ENCODE measurements at places on chromosomes 6 and 20.

- DNase-seq, result peak; percentile 60
Measured at GRCh38 chr6:140921366-140922226, 1211.1 kb upstream of the GJE1 start.

DNA sequence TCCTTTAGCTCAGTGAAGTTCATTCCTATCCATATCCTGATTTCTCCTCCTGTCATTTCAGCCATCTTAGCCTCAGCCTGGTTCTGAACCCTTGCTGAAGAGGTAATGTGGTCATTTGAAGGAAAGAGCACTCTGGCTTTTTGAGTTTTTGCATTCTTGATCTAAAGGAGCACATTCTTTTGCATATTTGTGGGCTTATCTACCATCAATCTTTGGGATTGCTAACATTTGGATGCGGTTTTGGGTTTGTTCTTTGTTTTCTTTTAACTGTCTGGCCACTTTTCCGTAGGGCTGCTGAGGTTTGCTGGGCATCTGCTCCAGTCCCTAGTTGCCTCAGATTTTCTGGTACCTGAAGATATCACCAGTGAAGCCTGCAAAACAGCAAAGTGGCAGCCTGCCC, 238.3 kb downstream of the EPM2A start:
- DNase-seq, result no peak

DNA sequence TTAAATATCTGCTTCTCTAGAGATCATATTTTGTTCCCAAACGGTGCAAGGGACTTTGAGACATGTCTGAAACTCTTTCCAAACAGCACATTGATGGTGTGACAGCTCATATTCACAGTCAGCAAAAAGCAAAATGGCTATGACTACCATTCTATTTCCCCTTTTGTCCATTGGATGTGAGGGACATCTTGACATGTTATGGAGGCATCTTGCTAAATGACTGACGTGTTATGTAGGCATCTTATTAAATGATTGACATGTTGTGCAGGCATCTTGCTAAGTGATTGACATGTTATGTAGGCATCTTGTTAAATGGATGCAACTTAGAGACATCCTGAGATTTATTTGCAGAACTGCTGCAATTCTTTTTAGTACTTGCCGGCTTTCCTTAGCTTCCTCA, 255.8 kb downstream of the DLL1 start:
- DNase-seq, result peak; percentile 42

GRCh38 chr6:151723152-151723551, 84.3 kb upstream of the ESR1 start:
- DNase-seq, result peak; percentile 82

DNA sequence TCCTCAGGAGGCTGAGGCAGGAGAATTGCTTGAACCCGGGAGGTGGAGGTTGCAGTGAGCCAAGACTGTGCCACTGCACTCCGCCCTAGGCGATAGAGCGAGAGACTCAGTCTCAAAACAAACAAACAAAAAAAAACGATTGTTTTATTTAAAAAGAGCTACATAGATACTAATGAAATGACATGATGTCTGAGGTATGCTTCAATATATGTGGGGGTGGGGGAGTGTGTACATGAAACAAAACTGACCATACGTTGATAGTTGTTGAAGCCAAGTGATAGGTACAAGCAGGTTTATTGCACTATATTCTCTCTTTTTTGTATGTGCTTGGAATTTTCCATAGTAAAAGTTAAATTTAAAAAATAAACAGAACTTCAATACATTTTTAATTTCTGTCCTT, 240.1 kb downstream of the TFAP2A start:
- DNase-seq, result no peak

DNA sequence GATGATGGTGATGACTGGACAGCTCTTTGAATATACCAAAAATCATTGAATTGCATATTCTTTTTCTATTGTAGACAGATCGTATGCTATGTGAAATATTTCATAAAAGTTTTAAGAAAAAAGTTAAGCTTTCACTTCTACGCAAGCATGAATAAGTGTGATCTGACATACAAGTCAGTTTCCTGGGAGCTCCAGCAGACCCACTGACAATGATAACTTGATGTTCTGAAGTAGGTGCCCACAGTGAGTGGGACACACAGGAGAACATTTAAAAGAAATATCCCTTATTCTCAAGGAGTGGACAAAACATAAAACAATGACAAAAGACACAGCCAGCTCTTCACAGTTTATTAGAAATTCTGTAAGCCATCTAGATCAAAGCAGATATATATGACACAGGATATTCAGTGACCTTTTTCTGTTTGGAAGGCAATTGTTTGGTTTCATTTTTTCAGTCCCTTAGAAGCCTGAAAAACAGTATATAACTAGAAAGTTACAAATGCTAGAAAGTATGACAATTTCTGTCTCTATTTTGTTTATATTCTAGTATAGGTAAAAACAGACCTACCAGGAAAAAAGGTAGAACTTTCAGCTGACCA, 101.4 kb downstream of the IRF4 start:
- no peak for DNase-seq

DNA sequence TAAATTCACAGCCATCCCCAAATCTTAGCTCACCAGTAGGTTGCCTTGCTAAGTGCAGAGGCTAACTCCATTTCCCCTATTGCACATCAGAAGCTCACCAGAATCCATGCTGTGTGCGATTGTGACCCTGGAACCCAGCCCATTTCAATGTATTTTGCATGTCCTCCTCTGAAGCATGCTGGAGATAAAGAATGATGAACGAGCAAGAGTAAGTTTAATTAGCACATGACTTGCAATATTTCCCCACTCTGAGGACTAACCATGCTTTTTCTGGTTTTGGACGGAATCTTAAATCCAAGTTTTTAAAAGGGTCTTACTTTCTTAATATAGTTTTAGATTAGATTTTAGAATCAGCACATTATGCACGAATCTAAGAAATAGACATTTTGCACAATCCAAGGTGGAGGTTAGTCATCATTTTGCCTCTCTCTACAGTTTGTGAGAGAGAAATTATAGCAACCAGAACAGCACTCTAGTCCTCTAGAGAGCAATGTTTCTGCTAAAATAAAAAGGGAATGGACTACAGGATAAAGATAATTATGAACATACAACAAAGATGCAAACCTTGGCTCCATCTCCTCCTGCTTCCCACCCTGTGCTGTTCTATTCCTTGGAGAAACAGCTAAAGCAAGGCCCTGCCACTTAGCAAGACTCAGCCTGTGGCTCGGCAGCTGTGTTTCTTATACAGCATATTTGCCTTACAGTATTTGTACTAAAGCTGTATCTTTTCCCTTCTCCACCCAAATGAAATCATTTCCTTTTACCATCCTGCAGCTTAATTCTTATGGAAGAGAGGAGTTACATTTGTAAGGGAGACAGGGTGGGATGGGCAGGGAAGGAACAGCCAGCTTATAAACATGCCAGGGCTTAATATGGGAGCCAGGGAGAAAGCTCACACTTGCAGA, 24.9 kb upstream of the LAMA4 start:
- no peak for DNase-seq

DNA sequence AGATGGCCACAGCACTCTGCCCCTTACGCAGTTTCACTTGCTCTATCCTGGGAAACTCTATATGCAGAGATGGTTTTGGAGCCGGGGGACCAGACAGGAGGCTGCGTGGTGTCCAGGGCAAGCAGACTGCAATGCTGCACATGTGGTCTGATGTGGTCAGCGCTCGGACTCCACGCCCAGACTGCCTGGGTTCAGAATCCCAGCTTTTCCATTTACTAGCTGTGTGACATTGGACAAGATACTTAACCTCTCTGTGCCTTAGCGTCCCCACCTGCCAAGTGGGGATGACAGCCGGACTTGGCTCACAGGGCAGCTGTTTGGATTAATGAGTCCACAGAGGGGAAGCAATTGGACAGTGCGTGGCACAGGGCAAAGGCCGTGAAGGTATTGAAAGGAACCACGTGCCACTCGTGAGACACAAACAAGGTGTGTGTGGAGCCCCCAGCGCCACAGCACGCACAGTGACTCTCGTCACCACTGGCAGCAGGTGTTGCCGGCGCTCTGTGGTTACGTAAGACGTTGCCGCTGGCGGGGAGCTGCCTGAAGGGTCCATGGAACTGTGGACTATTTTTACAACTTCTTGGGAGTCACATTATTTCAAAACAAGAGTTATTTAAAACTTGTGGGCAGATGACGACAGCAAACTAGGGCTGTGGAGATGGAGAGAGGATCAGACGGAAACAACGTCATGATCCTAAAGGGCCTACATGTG, 201.4 kb downstream of the PREX1 start:
- peak; percentile 93 for DNase-seq

DNA sequence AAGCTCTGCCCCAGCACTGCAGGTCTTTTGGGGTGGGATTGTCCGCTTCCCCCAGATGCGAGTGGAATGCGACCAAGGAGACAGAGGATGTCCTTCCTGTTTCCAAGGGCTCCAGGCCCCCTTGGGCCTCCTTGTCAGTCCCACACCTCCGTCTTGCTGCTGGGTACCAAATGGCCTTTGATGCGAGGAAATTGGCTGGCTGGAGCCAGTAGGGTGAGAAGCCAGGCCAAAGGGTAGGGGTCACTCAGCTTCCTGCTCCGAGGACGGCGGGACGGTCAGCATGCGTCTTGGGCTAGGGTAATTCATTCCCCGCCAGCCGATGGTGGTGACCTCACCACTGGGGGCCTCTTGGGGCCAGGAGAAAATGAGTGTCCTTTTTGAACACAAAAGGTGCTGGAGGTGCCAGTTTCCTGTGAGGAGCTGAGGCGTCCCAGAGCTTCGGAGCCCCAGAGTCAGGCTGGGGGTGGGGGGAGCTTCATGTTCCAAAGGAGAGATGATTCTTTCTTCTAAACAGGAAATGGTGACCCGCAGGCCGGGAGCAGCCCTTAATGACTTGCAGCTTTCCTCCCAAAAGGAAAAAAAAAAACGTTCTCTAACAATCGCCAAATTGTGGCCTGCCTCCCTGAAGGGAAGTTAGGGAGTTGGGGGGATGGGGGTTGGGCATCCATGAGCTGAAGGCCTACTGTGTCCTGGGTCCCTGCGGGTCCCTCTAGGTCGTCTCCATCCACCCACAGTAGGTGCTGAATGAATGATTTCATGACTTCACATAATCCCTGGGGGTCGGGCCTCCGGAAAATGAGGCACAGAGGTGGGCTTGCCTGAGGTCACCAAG, 6.7 kb downstream of the SNAI1 start:
- peak; percentile 65 for DNase-seq

DNA sequence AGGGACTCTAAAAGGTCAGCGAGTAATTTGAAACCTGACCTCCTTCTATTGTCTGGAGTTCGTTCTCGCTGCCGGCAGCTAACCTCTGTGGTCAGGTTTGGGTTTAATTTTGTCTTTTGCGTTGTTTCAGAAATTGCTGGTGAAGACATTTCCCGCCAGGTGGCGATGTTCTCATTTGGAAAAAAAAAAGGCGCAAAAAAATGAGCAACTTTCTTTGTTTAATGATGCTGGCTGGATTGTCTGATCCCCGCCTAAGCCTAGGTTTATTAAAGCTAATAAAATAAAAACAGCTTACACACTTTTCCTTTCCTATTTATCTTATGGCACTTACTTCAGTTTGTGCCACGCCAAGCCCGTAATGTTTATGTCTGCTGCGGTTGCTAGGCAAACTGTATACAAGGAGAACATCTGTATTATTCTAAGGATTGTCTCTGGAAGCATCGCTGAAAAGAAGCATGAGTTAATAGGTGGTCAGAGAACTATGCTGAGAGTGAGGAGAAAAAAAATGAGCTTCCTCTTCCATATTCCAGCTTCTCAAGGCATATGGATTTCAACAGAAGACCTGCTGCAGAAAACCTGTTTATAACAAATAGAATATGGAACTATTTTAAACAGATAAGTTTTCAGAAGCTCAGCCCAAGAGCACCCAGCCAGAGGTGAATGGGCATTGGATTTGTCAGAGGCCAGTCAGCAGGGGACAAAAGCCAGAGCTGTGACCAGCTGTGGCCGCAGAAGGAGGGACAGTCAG, 205.7 kb downstream of the DOK5 start:
- peak; percentile 30 for DNase-seq
